ENCODE measurements at places on chromosomes 3 and 15.

GRCh38 chr3:119295816-119296726 lies 1.9 kb downstream of the ARHGAP31 start:
- no peak for DNase-seq

GRCh38 chr3:43580181-43580580 lies 41.6 kb downstream of the ANO10 start:
- DNase-seq: no peak

- DNase-seq: no peak
These were observed 103.7 kb downstream of the MEGF11 start for GRCh38 chr15:66149871-66150270.

DNA sequence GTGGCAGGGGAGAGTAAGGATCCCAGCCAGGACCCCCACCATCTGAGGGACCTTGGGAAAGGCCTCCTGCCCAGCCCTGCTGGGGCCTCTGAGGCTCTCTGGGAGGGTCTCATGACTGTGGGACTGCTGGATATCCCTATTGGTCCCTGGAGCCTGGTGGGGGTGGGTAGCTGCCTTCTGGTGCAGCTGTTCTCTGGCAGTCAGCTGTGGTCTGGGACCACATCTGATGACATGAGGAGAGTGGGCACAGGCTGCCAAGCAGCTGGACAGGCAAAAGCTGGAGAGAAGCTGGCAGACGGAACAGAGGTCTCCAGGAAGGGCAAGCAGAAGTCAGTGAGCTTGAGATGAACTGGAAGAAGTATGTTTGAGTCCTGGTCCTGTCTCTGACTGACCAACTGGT lies 22.4 kb downstream of the PLEKHO2 start:
- DNase-seq: no peak

DNA sequence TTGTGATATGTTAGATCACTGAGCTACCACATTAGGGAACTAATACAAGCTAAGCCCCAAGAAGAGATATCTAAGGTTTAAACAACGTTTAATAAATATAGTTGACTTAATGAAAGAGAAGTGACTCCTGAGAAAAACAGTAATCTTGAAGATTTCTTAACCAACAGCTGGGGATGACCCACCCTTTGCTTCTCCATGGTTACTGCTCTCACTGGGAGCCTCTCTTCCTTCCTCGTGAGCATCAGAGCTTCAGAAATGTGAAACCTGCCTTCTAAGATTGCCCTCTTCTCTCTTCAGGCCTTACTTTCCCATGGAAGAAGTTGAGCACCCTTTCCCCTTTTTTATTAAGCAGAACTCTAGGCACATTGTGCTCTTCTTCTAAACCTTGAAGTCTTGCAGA lies 132.2 kb upstream of the NR2E3 start:
- DNase-seq: no peak

DNA sequence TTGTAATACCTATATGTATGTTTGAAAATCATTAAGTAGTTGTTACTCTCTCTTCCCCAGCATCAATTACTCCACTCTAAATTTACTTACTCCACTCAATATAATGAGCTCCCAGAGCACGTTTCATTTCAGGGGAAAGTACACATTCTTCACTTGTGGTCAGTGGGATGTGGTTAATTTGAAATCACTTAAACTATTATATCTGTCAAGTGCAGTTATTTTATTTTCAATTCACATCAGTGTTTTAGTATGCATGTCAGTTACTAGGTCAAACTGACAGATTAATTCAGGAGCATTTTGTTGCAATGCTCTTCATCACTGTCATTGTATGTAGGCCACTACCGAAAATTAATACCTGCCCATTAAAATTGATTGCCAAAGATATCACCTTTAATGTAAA lies 376.1 kb downstream of the ZIC4 start:
- DNase-seq: no peak

DNA sequence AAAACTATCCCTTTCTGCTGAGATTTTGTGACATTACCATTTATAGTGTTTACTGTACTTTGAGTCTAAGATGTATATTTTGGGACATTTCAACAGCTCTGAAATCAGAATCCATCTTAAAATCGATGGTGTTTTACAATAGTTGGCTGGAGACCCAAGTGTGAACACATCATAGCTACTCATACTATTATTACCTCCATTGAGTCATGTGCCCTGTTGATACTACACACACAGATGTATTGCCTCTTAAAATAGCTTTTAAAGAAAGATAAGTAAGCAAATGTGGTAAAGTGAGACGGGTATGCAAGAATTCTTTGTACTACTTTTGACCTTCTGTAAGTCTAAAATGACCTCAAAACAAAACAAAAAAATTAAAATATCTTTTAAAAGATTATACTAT lies 6.7 kb downstream of the LMOD3 start:
- no peak for DNase-seq

DNA sequence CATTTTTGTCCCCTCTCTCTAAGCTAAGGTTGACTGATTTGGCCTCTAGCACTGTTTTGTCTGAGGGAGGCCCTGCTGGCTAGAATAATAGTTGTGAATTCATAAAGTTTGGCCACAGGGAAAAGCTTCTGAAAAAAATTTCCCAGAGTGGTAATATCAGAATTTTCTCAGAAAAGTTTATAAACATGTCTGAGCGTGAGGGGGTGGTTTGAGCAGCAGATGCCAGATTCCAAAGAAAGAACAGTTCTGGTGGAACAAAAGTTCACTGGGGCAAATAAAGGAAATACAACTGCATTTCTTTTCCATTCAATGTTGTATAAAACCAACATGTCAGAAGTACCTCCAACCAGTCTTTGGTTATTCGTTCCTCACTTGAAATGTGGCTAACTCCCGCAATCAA lies 61.2 kb downstream of the CLDN1 start:
- no peak for DNase-seq

GRCh38 chr3:30810625-30811024 lies 83.8 kb downstream of the GADL1 start:
- no peak for DNase-seq

- no peak for DNase-seq
These were observed 8.8 kb upstream of the MAGI1 start for GRCh38 chr3:66047311-66048050.

GRCh38 chr3:193875601-193876321 lies 260.2 kb upstream of the HES1 start:
- no peak for DNase-seq

DNA sequence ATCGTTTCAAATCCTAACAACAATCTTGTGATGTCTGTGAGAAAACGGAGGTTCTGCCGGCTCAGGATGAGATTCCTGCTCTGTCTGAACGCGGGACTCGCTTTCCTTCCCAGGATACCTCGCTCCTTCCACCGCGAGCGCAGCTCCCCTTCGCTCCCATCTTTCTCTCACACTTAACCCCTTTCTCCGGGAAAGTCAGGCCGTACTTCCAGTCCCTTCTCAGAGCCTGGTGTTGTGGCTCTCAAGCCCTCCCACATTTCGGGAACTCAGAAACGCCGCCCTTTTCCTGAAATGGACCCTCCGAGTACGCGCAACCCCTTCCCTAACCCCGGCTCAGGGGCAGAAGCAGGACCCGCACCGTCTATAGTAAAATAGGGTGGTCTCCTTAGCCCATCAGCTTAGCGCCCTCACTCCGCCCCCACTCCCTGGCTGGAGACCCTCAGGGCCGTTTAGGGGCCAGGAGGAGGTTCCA lies 378 bp upstream of the FEM1B start:
- no peak for DNase-seq

GRCh38 chr3:124213641-124214040 lies 221.7 kb upstream of the ROPN1 start:
- no peak for DNase-seq

GRCh38 chr3:37071921-37072320 lies 78.6 kb downstream of the MLH1 start:
- no peak for DNase-seq

DNA sequence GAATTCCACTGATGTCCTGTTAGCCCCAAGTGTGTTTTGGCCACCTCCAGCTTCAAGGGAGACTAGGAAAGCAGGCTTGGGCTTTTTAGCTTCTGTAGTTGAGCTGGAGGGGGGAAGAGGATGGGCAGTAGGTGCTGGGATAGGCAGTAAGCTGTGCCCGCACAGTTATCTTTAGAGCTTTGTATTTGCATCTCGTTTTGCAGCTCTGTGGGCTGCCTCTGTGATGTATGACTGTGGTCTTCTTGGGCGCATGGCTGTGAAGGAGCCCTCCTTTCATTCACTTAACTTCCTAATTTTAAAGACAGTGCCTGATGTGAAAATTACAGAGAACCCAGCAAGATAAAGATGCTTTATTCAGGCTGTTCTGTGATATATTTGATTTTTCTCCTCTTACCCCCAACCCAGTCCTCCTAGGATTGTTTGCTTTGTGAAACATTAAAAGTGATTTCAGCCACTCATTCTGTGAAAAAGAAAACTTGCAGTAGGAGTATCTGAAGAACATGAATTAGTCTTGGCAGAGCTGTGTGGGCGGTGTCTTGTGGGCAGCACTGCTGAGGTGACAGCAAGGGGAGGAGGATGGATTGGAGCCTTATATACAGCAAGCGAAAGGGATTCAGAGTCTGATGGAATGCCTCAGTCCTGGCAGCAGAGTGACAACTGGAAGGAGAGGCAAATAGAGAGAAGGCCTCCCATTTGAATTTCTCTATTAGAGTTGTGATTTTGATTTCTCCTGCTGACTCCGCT lies 74.3 kb downstream of the LARS2 start:
- DNase-seq: peak; percentile 15

GRCh38 chr3:188339410-188340295 lies 185.7 kb downstream of the LPP start:
- no peak for DNase-seq

DNA sequence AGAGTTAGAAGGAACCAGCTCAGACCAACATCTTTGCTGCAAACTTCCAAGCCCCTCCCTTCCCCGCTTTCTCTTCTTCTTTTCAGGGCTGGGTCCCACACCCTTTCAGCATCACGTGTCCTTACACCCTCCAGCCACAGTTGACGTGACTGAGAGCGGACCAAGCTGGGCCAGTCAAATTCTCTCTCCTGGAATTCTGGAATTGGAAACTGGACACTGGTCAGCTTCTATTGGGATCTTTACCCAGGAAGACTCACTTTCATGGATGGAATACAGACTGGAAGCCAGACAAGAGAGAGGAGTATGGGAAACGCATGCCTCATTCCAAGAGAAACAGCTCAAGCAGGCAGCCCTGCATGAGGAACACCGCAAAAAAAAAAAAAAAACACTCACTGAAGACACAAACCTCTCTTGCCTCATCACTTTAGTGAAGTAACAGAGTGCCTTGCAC lies 12.4 kb upstream of the TPM1 start:
- no peak for DNase-seq

DNA sequence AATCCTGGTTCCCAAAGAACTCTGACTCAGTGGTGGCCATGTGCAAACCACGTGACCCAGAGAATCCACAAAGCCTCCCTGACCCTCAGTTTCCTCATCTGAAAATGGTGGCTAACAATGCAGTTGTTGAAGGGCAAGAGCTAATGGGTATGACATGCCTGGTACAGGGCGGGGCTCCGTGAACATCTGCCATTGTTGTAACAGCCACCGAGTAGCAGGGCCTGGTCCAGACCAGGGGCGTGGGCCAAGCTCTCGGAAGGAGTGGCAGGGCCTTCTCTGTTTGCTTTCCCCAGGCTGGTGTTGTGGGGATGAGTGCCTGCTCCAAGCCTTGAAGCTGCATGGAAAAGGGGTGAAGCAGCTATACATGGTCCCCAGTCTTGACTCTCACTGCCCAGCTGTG lies 13.4 kb downstream of the MAPKAPK3 start:
- DNase-seq: no peak

- no peak for DNase-seq
These were observed 61.9 kb upstream of the TLE3 start for GRCh38 chr15:70159713-70160009.

DNA sequence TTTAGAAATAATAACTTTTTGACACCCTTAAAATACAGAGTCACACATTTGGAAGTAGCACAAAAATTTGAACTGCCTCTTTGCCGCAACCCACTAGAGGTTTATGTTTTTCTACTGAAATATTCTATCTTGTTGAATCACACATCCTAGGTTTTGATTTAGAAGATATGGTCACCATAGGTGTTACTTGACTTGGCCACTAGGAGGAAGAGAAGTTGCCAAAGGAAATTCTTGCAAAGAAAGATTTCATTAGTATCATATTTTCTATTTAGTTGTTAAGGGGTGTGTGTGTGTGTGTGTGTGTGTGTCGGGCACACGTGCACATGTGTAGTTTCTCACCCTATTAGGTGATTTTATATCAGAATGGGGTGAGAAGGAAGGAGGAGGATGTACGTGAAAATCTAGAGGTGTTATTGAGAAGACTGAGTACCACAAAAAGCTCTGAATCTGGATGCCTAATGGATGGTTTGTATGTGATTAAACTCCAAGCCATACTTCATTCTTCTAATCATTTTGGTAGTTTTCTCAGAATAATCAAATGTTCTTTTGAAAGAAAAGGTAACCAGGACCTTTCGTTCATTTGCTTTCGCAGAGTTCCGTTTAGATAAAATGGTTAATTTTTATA lies 31.5 kb downstream of the ZFAND6 start:
- no peak for DNase-seq

DNA sequence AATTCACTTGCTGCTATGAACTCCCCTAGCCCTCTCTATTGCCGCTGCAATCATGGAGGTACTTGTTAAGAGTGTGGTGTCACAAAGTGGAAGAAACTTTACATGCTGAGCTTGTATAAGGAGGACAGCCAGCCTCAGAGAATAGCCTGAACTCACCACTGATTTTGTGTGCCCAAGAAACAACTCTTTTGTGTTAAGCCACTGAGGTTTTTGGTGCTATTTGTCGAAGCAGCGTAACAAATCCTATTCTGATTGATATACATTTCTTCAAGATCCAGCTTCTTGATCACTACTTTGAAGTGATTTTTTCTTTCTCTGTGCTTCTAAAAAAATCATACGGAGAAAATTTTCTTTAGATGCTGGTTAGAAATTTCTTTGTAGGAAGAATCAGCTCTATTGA lies 132.4 kb downstream of the MEIS2 start:
- no peak for DNase-seq

- no peak for DNase-seq
These were observed 372.1 kb downstream of the MAGI1 start for GRCh38 chr3:65666448-65667091.

DNA sequence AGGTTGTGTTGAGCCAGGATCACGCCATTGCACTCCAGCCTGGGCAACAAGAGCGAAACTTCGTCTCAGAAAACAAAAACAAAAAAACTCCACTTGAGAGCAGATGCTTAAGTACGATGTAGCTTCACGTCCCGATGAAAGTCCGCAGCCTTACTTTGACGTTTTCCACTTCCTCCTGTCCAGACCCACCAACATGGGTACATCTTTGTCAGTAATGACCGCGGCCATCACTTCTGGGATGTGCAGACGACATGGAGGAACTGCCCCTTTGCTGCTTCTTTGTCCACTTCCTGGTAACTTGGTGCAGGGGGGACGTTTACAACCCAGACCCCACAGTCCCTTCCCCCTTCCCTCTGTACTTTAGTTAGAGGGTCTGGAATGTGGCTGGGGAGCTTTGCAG lies 48.7 kb downstream of the CRABP1 start:
- no peak for DNase-seq

- DNase-seq: no peak
These were observed 85.5 kb downstream of the TGFBR2 start for GRCh38 chr3:30691944-30692343.
